ENCODE measurements at places on chromosomes 6 and 20. TPM values are rescaled to one million over a fixed set of nuclear protein-coding genes. Genes with fewer than 3 reads are reported as not detected.

Gene HAO1
- not detected for total RNA-seq

Gene ADA
- 28.4 TPM for total RNA-seq

Gene OR2J3
- total RNA-seq: not detected

Gene CLPSL2
- not detected for total RNA-seq

Gene NR2E1
- total RNA-seq: not detected

Gene OVOL2
- total RNA-seq: not detected

- no peak for DNase-seq
These were observed 27.4 kb downstream of the PMEPA1 start for GRCh38 chr20:57682184-57683101.

GRCh38 chr20:59812286-59813125, 120.9 kb downstream of the SYCP2 start:
- no peak for DNase-seq

DNA sequence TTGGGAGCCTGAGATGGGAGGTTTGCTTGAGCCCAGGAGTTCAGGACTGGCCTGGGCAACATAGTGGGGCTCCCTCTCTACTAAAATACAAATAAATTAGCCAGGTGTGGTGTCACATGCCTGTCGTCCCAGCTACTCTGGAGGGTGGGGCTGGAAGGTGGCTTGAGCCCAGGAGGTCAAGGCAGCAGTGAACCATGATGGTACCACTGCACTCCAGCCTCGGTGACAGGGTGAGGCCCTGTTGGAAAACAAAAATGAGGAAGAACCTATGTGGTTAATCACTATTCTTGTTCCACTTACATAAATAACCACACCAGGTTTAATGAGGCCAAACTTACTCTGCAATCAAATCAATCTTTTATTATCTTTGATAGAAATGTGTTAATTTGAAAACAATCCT, 5.4 kb downstream of the PPDPF start:
- no peak for DNase-seq

DNA sequence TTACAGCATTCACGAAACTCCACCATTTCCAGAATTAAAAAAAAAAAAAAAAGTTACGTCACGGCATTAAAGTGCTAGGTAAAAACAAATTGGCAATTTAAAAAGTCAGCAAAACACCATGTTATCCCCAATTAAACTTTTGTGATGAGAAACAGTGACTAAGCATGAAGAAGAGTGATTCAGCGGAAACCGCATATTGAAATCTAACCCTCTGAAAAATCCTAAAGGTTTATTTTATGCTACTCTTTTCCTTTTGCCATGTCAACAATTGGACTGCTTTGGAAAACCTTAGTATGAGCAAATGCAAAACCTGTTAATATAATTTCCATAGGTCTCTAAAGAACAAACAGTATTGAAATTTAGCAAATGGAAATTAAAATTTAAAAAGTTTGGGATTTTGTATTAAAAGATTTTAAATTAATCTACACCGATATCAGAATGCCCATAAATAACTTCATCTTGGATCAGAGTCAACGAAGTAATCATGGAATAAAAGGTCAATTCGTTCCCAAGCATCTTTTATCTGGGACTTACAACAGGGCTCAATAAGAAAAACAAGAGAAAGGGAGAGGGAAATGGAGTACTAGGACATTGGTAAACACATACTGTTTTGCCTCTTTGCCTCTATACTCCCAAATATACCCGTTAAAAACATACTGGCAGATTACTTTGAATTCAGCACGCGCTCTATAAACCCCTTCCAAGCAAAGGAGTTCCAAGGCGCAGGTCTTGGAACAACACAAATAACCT, 1.1 kb downstream of the FBXO30 start:
- DNase-seq: no peak

DNA sequence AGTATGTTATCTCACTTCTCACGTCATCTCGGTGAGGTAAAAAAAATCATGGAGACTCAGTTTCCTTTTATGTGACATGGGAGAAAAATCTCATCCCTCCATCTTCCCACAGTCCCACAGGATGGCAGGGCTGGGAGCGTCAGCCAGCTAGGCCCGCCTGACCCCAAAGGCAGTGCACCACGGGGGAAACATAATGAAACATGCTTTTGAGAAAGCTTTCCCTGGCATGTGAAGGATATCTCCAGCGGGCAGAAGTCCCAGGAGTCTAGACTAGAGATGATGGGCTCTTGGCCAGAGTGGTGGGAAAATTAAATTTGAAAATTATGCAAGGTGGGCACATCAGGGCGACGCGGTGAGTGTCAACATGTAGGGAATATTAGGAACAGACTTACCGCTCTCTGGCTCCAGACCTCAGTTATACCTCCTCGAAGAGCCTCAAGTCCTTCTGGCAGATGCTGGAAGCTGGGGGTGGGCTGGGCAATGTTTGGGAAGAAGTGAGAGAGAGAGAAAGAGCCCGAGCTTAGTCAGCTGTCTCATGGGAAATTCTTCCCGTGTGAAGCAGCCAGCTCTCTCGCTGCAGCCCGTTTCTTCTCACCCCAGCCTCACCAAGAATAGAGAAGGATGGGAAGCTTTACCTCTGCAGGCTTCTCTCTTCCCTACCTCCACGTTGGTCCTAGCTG, 52.3 kb downstream of the MOCS1 start:
- no peak for DNase-seq

GRCh38 chr6:16286151-16286522, 47.8 kb downstream of the GMPR start:
- DNase-seq: peak; percentile 4

DNA sequence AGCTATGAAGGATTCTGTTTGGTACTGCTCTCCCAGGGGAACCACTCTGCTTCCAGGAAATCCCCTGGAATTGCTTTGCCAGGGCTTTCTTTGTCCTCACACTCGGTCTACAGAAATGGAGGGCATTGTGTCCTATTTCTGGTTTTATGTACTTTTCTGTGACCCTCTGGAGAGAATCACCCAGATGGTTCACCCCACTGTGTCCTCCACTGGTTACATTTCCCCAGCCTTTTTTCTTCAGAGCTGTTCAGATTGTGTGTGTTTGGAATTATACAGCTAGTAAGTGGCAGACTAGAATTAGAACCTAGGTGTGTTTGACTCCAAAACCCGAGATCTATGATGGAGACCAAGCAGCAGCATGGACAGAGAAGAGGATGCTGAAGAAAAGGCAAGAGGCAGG, 80.8 kb downstream of the CD164 start:
- no peak for DNase-seq

DNA sequence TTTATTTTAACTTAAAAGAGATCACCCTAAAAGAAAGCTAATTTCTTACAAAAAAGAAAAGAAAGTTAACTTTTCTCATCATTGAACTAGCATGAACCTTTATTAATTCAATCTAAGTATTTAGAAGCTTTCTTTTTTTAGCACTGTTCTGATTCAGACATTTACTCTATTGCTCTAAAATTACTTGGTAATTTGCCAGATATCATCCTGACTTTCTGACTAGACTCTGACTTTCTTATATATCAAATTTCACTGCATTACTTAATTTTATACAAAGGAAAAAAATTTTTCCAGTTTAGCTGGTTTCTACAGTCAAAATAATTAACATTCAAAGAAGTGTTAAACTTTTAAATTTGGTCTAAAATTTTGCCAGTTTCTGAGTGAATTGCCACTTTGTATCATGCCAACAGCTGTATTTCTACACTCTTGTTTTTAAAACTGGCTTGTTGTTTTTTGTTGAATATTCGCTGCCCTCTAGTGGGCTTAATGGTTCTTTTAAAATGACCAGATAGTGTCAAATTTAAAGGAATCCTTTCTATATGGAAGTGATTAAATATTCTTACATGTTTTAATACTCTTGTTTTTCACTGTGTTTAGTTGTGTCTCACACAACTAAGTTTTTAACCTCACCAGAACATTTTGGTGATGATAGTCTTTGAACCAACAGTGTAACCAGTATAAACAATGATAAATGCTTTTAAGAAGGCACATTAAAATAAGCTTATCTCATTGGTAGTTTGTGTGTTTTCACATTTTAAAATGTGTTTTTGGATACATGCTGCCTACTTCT, 102.0 kb downstream of the POPDC3 start:
- peak; percentile 10 for DNase-seq

- DNase-seq: no peak
These were observed 247.2 kb downstream of the LAMA2 start for GRCh38 chr6:129130106-129130505.

- DNase-seq: no peak
These were observed 370.3 kb downstream of the LAMA2 start for GRCh38 chr6:129253242-129253641.

GRCh38 chr6:27100921-27101320, 146.6 kb upstream of the PRSS16 start:
- DNase-seq: no peak

- DNase-seq: no peak
These were observed 4.9 kb downstream of the DDO start for GRCh38 chr6:110410511-110410910.

GRCh38 chr6:33126101-33126714, 50.4 kb downstream of the HLA-DPB1 start:
- peak; percentile 26 for DNase-seq

- no peak for DNase-seq
These were observed 811.9 kb downstream of the TENT5A start for GRCh38 chr6:80940571-80940970.

DNA sequence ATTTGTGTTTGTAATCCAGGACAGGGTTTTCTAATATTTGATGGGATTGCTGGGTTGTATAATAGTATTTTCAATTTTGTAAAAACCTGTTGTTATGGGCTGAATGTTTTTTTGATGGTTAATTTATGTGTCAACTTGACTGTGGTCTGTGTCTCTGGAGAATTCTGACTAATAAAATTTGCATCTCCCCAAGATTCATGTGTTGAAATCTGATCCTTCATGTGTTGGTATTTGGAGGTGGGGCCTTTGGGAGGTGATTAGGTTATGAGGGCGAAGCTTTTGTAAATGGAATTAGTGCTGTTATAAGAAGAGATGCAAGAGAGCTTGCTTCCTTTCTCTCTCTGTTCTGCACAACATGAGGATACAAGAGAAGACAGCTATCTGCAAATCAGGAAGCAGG, 48.7 kb upstream of the SAMD5 start:
- no peak for DNase-seq

DNA sequence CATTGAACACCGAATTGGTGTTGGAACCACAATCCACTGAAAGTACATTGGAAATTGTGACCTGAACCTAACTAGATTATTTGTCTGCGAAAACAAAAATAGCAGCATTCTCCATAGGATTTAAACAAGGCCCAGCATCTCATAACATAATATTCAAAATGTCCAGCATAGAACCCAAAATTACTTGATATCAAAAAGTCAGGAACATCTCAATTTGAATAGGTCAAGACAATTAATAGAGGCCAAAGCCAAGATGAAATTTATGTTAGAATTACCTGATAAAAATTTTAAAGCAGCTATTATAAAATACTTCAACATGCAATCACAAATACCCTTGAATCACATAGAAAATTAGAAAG, 42.4 kb upstream of the CD2AP start:
- DNase-seq: no peak
